ENCODE measurements at places on chromosomes 2 and 18.

DNA sequence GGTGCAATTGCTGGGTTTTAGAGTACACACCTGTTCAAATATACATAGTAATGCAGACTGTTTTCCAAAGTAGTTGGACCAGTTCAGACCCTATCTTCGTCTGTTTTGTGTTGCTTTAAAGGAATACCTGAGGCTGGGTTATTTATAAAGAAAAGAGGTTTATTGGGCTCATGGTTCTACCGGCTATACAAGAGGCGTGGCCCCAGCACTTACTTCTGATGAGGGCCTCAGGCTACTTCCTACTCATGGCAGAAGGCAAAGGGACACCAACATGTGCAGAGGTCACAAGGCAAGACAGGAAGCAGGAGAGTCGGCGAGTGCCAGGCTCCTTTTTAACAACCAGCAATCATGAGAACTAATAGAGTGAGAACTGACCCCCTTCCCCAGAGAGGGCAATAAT, 21.9 kb upstream of the EMILIN2 start:
- no peak for DNase-seq

DNA sequence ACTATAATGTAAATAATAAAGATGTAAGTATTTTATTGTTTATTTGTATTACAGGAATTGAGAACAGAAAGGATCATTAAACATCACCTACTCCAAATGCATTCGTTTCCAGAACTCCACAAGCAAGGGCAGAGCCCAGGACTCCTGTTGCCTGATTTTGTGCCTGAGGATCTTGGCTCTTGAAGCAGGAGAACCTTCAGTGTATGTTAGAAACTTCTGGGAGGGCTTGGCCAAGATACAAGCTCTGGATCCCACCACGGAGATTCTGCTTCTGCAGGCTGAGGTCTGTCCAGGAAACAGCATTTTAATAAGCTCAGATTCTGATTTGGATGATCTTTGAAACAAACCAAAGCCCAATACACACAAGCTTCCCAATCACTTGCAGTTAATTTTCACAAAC, 142.4 kb upstream of the SOX11 start:
- DNase-seq, result no peak

DNA sequence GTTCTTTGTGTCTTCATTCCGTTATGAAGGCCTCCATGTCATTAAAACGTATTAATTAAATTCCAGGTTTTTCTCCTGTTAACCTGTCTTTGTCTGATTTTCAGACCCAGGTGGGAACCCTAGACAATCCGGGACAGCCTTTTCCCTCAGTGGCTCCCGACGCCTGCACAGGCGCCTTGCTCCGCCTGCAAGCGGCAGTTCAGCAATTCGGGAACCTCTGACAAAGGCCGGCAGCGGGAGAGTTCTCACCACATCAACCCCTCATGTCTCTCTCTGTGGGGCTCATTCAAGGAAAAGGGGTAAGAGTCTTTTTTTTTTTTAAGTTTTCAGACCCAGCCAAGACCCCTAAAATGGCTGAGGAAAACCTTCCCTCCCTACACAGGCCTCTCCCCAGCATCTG, 259.8 kb upstream of the SALL3 start:
- no peak for DNase-seq

DNA sequence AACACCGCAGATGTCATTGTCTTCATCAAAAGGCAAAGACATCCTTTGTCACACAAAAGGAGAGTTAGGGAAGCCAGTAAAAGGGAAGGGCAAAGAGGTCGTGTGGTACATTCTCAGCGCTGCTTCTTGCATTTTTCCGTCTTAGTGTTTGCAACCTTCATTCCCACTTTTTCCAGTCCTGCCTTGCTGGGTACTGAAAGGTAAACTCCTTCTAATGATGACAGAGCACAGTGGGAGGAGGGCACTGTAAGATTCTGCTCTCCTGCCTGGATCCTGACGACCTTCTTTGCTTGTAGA, 424.3 kb upstream of the MEX3C start:
- no peak for DNase-seq

GRCh38 chr2:39266916-39267434, 23.2 kb upstream of the CDKL4 start:
- DNase-seq, result peak; percentile 4

DNA sequence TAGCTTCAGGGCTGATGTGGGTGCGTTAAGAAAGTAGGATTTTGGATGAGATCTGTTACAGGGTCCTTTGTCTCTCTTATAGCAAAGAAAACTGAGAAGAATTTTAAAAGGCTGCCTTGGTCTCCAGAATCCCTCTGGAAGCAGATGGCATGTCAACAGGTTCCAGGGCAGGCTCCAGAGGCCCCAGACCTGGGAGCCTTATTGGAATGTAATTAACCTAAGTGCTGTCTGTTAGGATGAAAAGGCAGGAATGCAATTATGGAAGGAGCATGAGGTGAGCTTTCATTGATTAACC, 97.2 kb upstream of the PKDCC start:
- DNase-seq, result no peak

- DNase-seq, result no peak
These were observed 1399.3 kb upstream of the LRRTM1 start for GRCh38 chr2:81703831-81704230.

DNA sequence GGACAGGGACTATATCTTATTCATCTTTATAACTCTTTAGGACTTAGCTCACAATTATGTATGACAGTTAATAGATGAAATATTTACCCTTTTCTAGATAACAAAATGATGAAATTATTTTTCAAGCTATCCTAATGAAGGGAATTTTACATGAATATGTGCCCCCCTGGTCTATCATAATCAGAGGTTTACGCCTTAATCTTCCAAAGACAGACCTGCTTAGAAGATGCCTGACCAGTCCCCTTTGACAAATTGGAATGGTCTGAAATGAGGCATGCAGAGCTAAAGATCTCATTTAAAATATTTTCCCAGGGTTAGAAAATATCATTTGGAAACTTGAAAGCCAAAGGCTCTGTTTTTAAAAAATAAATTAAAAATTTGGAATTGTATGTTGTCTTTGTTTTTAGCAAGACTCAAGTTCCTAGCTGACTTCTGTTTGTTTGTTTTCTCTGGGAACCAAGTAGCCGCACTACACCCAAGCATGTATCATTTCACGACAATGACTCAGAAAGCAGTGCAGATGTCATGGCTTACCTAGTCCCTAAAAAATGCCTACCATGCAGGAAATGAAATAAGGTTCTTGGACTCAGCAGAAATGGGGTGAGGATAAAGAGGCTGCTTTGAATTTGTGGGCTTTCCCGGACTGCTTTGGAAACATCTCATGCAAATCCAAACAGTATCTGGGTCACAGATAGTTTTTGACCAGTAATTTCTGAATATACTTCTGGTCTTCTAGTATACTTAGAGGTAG, 162.1 kb downstream of the ZEB2 start:
- DNase-seq, result peak; percentile 97

- DNase-seq, result no peak
These were observed 297.4 kb upstream of the MGAT5 start for GRCh38 chr2:133956434-133956935.

DNA sequence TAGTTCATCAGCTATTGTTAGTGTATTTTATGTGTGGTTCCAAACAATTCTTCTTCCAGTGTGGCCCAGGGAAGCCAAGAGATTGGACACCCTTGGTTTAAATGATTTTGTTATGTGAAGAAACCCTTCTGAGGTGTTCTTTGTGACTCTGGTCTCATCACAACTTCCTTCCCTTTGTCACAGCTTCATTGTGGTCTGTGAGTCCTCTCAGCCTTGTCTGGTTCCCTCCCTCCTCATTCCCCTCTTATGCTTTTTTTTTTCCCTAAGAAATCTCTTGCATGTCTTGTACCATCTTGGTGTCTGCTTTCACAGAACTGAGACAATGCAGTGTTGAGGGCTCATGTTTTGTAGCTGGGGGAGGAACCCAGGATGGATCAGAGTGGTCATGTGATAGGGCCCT, 118.9 kb downstream of the TMEM182 start:
- no peak for DNase-seq

DNA sequence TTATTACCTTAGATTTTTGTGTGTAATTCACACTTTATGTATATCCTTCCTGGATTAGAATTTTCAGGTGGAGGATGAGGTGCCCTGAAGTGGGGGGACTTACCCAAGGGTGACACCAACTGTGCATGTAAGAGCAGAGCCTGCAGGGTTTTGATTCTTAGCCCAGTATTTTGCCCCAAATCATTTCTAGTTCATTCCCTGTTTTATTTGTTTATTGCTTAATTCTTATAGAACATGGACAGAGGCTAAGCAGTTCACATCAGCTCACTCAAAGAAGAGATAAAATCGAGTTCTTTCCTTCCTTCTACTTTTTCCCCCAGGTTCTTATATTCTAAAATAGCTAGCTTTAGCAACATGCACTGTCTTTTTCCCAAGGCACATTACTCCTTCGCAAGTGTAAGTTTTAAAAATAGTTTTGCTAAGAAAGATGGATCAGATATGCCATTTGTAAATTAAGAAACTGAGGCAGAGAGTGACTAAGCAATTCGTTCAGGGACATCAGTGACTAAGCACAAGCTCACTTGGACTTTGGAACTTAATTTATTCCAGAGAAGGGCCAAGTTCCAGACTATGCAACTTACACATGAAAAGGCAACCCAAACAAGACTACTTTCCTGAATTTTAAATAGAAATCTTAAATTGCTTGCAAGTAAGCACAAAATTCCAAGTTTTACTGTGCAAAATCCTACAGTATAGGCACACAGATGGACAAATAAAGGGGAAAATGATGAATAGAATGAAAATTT, 427.9 kb upstream of the POU3F3 start:
- DNase-seq, result no peak

DNA sequence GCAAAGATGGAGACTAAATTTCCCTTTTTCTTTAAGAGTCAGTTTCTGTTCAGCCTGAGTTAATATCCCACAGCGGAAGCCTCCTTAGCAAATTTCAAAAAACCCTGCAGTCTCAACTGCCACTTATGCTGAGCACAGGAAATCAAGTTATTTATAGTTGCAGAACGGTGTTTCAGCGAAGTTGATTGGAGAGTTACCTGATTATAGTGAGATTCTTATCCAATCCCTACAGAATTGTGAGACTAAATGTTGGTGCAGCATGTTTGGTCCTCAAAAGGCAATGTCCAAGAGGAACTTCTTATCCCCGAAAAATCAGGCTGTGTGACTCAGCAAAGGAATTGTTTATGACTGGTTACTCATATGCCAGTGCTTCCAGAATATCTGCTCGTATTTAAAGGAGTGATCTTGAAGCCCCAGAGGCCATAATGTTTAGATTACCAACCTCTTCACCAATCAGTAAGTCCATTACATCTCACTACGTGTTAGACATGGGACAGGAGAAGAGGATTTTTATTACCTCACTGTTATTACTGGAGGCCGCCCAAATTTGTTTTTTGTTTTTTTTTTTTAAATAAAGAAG, 67.9 kb downstream of the LRRFIP1 start:
- DNase-seq, result peak; percentile 95

DNA sequence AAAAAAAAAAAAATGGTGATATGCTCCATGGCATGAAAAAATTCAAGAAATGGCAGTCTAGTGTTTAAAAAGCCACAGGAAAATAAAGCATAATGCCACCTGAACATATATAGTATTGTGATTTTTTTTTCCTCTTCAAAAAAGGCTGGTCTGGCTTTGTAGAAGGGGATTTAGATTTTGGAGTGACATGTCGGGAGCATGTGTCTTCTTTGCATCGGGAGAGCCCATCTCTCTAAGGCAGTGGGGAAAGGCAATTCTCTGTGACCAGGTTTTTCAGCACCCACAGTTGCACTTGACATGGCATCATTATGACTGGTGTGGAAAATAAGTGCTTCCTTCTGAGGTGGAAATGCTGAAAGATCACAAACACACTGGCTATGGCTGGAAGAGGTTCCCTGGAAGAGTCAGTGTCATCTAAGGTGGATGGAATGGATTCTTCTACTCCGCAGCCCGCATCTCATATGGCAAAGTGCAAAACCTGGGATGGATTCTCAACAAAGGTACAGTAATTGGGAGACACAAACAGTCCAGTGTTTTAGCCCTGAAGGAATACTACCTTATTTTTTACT, 172.5 kb downstream of the AGAP1 start:
- DNase-seq, result peak; percentile 85

All from fibroblast of skin of right quadriceps (primary cell).